ENCODE measurements at places on chromosomes 1 and 21.

GRCh38 chr1:246157516-246157915 is 349.6 kb downstream of the SMYD3 start:
- DNase-seq, result no peak

- DNase-seq, result peak; percentile 34
Observed at GRCh38 chr1:42282867-42283583, 52.0 kb downstream of the FOXJ3 start.

- DNase-seq, result peak; percentile 40
Observed at GRCh38 chr1:41487126-41488039, 2.9 kb upstream of the EDN2 start.

DNA sequence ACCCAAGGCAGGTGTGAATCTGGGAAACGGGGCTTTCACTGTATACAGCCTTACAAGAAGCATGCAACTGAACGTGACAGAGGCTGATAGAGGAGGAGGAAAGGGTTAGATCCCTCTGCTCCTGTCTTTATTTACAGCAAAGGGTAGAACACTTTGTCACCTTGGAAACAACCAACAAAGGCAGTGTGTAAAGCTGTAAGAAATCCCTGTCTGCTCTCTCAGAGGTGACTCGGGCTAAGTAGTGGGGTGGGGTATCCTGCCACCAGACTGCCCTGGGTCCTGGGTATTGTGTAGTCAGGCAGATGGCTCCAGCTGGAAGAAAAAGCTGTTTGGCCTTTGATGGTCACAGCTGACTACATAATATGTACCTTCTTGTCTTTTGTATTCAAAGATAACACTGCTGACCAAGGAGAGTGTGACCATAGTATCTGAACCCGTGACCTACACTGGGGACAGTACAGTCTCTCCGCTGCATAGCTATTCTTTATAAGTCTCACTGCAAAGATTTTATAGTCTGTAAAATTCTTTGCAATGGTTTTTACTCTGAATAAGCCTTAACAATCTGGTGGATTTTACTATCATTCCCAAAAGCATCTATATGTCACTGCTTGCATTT is 22.1 kb upstream of the POU2F1 start:
- DNase-seq, result no peak

DNA sequence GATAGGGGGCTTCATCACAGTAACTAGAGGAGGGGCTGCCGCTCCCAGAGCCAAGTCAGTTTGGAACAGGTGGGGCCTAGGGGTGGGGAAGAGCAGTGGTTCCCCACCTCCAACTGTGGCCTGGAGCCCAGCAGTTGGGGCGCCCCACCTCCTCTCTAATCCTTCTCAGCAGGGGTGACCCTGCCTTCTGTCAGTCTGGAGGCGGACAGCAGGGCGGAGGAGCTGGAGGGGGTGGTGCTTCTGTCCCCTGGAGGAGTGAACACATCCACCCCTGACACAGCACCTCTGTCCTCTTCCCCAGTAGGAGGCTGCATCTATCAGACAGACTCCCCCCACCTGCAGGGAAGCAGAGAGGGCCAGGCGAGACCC is 73.8 kb downstream of the MRPL37 start:
- peak; percentile 35 for DNase-seq

DNA sequence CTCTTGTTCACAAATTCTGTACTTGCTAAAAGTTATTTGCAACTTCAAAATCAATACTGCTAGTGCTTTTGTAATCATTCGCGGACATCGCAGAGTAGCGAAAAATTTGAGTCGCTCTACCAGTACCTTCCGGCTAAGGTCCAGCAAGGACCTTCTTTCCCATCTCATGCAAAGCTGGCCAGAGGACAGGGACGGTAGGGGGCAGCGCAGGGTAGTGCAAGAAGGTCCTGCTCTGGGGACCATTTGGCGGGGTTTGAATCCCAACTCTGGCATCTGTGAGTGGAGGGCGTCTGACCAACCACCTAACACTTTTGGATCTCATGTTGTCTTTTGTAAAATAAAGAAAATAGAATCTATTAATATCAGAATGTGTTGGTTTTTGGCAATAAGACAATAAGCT is 258.3 kb downstream of the SPATA17 start:
- no peak for DNase-seq

- no peak for DNase-seq
Observed at GRCh38 chr1:220484135-220484534, 43.8 kb upstream of the MARK1 start.

DNA sequence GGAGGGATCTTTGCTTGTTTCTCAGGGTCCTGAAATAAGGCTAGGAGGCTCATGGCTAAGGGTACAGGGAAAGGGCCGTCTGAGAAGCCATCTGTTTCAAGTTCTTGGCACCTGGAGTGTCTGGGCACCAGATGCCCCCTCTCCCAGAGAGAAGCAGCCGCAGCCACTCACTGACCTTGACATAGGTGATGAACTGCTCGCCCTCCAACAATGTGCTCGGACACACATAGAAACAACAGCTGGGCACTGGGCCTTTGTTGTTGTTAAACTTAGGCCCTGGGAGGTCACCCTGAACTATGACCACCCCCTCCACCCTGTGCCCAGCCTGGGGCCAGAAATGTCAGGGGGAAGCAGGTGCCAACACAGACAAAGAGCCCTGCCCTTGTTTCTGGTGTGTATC is 9.2 kb upstream of the TNNI1 start:
- no peak for DNase-seq

DNA sequence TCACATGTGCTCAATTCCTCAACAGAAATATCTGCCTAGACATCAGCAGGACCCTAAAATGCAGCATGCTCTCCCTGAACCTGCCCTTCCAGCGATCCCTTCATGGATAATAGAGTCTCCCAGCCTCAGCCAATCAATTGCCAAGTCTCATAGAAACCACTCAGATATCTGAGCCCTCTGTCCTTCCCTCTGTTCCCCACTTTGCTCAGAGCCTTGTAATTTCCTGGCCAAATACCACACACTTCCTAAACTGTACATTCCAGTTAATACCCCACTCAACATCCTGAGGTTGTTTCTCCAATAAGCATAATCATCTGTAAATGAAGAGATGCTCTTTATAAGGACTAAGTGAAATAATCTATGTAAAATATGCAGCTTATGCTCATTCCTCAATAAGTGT is 59.3 kb upstream of the PTGFRN start:
- peak; percentile 74 for DNase-seq

DNA sequence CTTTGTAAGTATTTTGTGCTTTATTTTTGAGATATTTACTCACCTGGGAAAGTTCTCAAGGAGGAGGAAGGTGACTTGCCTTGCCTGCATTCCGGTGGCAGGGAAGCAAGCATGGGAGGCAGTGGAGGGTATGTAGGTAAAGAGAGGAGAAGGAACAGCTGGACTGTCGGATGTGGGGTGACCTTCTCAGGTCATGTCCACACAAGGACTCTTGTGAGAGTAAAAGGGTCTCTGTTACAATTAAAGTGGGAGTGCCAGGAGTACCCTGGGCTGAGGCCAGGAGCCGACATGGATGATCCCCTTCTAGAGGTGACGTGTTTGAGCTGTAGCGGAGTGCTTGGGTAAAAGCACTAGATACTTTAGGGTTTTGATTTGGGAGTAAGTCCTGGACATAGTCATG is 25.0 kb downstream of the UBE4B start:
- no peak for DNase-seq

DNA sequence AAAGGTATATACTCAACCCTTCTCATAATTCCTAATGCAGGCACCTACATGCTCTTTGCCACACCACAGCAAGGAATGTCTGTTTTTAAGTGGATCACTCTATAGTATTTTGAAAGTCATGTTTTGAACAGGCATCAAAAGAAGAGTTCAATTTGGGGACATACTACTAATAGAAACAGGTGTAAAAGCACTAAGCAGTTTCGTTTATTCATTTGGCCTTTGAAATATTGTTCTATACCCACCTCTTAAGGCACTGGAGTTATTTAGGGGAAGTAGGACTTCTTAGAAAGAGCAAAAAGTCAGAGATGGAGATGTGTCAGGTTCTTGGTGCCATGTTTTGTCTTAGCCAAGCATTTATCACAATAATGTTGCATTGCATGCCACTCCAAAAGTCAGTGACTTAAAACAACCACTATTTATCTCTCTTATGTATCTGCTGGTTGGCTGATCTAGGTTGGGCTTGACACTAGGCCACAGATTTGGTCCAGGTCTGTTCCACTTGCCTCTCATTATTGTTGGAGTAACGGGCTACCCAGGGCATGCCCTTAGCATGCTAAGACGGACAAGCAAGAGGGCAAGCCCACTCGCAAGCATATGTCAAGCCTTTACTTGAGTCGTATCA is 107.5 kb downstream of the RGL1 start:
- DNase-seq, result no peak

GRCh38 chr1:244137725-244138124 is 86.6 kb downstream of the ZBTB18 start:
- peak; percentile 42 for DNase-seq

GRCh38 chr1:91897016-91897415 is 11.1 kb upstream of the TGFBR3 start:
- no peak for DNase-seq

- no peak for DNase-seq
Observed at GRCh38 chr1:40567825-40568224, 36.4 kb downstream of the ZNF684 start.

DNA sequence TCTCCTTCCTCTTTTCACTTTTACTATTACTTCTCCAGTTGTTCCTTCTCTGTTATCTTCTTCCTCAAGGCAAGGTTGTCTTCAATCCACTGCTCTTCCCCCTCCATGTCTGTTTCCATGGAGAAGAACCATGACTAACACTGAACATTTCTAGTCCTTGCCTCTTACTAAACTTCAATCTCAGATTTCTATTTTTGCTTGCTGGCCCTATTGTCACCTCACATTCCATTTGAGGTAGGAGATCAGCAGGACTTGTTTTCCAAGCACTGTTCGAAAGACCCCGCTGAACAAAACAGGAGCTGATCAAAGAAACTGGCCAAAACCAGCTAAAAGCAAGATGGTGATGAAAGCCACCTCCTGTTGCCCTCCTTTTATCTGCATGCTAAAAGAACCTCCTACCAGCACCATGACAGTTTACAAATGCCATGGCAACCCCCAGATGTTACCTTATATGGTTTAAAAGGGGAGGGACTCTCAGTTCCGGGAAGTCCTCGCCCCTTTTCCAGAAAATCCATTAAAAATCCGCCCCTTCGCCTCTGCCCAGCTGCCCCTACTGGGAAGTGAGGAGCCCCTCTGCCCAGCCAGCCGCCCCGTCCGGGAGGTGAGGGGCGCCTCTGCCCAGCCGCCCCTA is 22.6 kb downstream of the GON4L start:
- peak; percentile 60 for DNase-seq

DNA sequence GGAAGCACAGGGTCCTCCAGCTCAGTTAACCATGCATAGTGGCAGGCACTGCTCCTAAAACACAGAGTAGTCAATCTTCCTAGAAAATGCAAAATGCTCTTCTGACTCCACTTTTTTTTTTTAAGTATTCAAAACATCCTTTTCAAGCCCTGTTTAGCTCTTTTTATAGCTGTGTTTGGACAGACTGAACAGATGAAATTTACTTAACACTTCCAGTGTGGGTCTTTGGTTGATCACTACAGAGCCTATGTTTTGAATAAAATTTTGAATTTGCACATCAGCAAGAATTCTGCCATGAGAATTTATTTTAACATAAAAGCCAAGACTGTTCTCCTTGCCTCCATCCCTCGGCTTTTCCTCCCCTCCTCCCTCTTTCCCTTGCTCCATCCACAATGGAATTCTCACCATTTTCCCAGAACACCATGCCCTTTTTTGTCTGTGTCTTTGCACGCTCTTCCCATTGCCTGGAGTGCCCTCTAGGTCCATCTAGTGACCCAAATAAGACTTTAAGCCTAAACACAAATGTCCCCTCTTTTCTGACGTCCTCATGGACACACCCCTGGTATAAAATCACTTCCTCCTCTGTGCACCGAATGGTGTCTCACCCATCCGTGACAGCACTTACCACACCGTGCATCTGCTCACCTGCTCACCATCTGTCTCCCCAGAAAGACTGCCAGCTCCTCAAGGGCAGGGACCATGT is 24.0 kb upstream of the CPT2 start:
- peak; percentile 59 for DNase-seq

- peak; percentile 69 for DNase-seq
Observed at GRCh38 chr1:204363335-204364114, 3.8 kb upstream of the PLEKHA6 start.

Measured in fibroblast of skin of right quadriceps (primary cell).